Non-pigmented ciliary epithelial cell (primary cell): ENCODE measurements at places on chromosomes 6 and 20.
A peak's percentile ranks its signal among the peaks of the same experiment; 100 is the strongest.

DNA sequence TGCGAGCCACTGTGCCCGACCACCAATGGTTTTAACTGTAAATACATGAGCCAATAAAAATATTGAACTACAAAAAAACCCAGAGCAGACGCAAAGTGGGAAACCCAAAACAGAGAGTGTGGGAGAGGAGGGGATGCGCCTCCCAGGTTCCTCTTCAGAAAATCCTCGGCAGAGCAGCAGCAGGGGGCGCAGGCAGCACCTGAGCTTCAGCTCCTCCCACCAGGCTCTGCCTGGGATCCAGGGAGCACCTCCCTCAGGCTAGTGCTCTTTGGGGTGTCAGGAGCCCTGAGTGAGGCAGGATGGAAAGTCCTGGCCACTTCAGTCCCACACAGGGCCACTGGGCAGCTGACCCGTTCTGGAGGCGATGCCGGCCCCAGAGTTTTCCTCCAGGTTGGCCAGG, 536.9 kb upstream of the CDH4 start:
- DNase-seq = no peak

- DNase-seq = no peak
These were observed 550.3 kb upstream of the JARID2 start for GRCh38 chr6:14695579-14695978.

GRCh38 chr6:38984723-38985122, 63.9 kb upstream of the GLP1R start:
- DNase-seq = no peak

DNA sequence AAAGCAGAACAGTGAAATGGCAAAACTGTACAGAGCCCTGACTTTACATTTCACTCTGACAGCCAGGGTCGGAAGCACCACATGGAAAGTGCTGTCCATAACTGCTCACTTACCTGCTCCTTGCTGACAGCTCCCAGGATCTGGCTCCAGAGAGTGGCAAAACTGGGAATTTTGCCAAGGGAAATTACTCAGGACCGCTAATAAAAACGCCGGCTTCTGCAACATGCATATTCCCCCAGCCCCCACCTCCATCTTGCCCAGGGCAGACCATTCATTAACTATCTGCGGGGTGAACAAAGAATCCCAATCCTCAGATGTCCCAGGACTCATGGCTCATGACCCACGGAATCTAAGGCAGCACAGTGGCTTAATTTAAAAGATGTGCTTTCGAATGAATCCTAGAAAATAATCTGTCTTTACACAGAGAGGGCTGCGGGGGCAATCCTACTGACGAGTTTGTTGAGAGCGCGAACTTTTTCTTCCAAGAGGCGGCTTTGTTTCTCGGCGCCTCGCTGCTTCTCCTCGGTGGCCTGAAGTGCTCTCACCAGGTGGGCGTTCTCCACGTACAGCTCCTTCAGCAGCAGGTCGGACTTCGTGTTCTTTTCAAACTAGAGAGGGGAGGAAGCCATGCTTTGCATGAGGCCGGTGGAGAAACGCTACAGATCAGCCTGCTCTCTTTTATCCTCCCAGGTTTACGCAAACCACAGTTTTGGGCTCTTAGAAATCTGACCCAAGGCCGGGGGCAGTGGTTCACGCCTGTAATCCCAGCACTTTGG, 45.8 kb downstream of the GINS1 start:
- DNase-seq = peak; percentile 17

DNA sequence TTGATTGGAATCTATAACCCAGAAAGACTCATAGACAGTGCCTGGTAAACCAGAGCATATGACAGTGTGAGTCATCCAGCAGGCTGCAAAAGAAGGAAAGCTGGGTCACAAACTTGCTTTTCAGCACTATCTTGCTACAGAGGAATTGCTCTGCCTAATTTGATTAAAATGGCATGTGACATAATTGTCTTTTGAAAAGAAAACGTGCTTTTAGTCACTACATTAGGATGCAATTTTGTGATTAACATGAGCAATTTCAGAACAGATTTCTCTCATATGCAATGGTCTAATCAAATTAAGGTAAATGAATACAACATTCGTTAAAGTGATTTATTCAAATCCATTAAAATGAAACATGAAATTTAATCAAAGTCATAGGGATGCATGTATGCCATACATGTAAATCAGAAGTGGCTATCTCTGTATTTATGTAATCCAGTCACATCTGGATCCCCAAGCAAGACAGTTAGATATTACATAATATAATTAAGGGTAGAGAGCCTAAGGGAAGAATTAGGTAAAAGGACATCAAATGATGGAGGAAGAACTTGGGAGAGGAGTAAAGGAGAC, 400.0 kb upstream of the HTR1E start:
- no peak for DNase-seq

DNA sequence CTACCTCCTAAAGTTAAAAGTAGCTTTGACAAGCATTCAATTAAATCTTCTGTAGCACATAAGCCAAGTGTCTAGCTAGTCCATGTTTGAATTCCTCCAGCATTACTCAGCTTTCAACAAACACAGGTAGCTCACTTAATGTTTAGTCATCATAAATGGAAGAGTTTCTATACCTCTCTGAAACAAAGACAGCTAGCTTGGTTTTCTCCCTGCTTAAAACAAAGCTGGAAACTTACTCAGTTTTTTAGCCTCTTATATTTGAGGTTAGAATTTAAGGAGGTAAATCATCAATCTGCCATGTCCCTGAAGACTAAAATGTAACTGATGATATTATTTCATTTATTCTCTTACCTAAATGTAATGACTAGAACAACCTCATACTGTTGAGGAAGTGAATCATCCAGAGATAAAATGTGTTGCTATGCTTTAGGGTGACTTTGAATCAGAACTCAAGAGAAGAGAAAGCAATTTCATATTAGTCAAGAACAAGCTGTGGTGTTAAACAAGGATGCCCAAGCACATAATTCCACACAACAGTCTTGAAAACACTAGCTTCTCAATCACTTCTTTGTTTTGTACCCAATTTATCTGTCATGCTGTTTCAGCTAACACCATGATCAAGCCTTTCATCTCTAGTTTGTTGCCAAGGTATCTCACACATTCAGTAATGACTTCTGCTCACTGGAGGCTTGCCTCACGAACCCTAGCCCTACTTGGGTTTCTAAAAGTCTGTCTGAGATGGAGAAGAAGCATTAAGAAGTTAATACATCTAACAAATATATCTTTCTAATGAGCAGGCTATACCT, 251.9 kb downstream of the EPM2A start:
- peak; percentile 26 for DNase-seq

DNA sequence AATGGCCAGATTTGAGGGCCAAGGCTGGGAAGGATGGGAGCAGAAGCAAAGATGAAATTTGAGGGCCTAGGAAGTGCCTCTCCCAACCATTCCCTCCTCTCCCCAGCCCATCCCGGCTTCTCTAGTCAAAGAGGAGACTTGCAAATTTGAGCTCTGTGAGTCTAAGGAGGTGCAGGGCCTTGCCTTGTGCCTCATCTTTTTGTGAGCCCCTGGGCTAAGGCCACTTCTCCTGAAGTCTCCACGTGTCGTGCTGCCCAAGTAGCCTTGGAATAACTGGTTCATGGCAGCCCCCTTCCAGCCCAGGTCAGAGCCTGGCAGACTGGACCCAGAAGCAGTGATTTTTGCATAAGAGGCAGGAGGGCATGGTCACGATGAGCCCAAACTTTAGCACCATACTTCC, 6.7 kb downstream of the PTGIS start:
- DNase-seq = no peak

- no peak for DNase-seq
These were observed 390.2 kb upstream of the FLRT3 start for GRCh38 chr20:14727485-14728150.

GRCh38 chr6:31723245-31723979, at the start of gene MPIG6B:
Gene MPIG6B, plus strand, starts transcription at chr6:31723373. Its CDS starts 11 bp downstream, at chr6:31723384.
- DNase-seq = no peak

DNA sequence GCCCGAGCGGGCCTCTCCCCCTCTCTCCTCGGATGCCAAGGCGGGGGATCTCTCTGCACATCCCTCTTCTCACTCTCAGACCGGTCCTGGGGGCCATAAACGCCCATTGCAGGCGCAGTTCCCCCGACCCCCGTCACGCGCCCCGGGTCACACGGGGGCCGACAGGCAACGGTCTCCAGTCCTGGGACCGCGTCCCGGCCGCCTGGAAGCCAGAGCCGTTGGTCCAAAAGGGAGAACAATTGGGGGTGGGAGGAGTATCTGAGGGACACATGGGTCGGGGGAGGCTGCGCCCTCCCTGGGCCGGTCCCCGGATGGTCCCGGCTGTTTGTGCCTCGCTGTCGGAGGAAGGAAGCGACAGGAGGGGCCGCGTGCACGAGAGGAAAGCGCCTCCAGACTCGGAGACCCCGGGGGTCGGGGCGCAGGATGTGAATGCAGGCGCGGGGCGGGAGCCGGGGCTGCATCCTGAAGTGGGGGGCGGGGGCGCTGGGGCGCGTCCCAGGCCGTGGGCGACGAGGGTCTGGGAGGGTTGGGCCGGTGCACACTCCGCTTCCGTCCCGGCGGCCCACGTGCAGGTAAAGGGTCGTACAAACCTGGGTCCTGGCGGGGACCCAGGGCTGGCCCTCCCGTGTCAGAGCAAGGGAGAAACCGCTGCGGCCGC, 903 bp downstream of the SLC4A11 start:
- no peak for DNase-seq

DNA sequence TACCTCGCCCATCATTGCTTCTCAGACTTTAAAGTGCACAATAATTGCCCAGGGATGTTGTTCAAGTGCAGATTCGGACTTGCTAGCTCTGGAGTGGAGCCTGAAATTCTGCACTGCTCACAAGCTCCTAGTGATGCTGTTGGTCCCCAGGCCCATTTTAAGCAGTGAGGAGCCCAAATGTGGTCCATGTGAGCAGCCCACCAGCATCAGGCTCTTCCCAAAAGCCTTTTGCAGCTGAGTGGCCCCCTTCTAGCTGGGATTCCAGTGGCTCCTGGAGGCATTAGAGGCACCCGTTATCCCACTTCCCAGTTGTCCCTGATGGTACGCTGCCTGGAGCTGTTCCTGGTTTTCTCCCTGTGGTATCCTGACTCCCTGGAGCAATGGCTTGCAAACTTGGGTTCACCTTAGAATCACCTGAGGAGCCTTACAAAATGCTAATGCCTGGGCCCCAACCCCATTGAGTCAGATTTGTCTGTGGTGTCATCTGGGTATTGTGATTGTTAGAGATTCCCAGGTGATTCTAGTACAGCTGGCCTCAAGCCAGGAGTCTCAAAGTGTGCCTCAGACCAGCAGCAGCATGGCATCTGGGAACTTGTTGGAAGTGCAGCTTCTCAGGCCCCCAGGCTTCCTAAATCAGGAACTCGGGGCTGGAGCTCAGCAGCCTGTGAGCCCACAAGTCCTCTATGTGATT, 186.9 kb upstream of the SLC24A3 start:
- no peak for DNase-seq

- DNase-seq = no peak
These were observed 83.3 kb upstream of the NHSL1 start for GRCh38 chr6:138582573-138582972.
